A673 (cell line): ENCODE measurements at places on chromosomes 12 and 14. TPM values are rescaled to one million over a fixed set of nuclear protein-coding genes. Genes with fewer than 3 reads are reported as not detected.

Gene DBX2
- 0.13 and 0.37 TPM in 2 replicates for total RNA-seq

Gene RAD9B
- total RNA-seq = 0.28 TPM in 1 of 2 replicates, not detected in the other

Gene TXNRD1
- total RNA-seq = 196 and 226 TPM in 2 replicates

GRCh38 chr12:117994551-117995438 lies 21.7 kb upstream of the RFC5 start:
- H3K36me3 ChIP-seq = no peaks in the 10 kb centered on the region
- no peaks in the 10 kb centered on the region for H3K27me3 ChIP-seq
- DNase-seq = no peak
- H3K4me1 ChIP-seq = no peaks in the 10 kb centered on the region

Gene NAV3
- total RNA-seq = 8.9 and 18.0 TPM in 2 replicates

- H3K36me3 ChIP-seq = no peaks in the 10 kb centered on the region
- H3K4me1 ChIP-seq = peaks cover 39% of the 10 kb centered on the region
- H3K27ac ChIP-seq = peak overlapping the region; percentile 91
- H3K27me3 ChIP-seq = no peaks in the 10 kb centered on the region
- H3K4me3 ChIP-seq = peak overlapping the region; percentile 19
- DNase-seq = peak; percentile 99
These were observed 9.4 kb upstream of the CCDC175 start for GRCh38 chr14:59585891-59586554.

DNA sequence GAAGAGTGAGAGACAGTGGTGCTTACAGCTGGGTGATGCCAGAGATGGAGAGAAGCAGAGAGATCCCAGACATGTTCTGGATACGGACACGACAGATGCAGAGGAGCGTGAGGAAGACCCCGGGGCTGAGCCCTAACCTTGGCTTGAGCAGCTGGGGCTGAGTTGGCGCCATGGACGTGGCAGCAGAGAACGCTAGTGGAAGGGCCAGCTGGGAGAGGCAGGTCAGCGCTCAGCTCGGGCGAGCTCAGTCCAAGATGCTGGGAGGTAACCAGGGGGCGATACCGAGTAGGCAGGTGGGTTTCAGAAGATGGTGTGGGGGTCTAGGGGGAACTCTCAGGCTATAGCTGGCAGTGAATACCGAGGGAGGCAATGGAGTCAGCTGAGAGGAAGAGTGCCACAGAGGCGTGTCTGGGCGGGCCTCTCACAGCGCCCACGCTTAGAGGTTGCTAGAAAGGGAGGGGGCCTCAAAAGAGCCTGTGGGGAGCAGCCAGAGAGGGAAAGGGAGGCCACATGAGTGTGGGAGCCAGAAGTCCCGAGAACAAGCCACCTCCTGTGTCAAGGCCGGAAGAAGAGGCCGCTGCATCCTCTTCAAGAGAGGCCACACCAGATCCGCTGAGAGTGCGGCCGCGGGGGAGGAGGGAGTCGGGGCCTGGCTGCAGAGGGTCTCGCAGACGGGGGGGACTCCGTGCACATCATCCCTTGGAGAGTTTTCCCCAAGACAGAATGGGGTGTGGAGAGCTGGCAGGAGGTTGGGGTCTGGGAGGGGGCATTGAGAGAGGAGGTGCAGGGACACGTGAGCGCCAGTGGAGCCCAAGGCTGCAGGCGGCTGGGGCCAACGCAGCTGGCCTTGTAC lies 57.0 kb upstream of the DIO3 start:
- H3K27ac ChIP-seq = no peak overlapping the region
- H3K4me3 ChIP-seq = no peak overlapping the region
- H3K27me3 ChIP-seq = peaks cover 3% of the 10 kb centered on the region
- no peaks in the 10 kb centered on the region for H3K4me1 ChIP-seq
- DNase-seq = no peak

Gene HOXC9
- total RNA-seq = 21.1 and 22.3 TPM in 2 replicates

Gene SVOP
- not detected in 2 replicates for total RNA-seq

Gene PDE3A
- 0.61 and 0.80 TPM in 2 replicates for total RNA-seq

DNA sequence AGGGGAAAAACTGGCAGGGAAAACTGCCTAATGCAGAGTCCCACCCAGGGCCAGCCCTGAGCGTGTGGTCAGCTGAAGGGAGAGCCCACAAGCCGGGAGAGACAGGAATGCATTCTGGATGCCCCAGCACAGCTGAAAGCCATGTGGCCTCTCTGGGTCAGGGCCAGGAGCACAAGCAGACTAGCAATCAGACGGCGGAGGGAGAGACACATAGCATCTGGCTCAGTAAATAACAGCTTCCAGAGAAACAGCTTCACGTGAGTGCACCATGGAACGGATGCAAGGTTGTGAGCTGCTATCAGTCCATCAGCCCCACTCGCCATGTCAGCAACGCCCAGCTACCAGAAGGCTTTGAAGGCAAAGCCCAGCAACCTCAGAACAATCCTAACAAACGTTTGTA lies 28.2 kb upstream of the TMEM106C start:
- H3K4me3 ChIP-seq = no peak overlapping the region
- no peak overlapping the region for H3K27ac ChIP-seq
- H3K4me1 ChIP-seq = no peaks in the 10 kb centered on the region
- no peak for DNase-seq

Gene RAB2B
- 31.9 and 37.1 TPM in 2 replicates for total RNA-seq
